ENCODE measurements at places on chromosomes 4 and X. TPM values are rescaled to one million over a fixed set of nuclear protein-coding genes. Genes with fewer than 3 reads are reported as not detected.

GRCh38 chr4:108867476-108867875, 104.6 kb upstream of the ETNPPL start:
- no peak for DNase-seq

GRCh38 chr4:4361883-4362282, 25.0 kb upstream of the NSG1 start:
- DNase-seq, result no peak

DNA sequence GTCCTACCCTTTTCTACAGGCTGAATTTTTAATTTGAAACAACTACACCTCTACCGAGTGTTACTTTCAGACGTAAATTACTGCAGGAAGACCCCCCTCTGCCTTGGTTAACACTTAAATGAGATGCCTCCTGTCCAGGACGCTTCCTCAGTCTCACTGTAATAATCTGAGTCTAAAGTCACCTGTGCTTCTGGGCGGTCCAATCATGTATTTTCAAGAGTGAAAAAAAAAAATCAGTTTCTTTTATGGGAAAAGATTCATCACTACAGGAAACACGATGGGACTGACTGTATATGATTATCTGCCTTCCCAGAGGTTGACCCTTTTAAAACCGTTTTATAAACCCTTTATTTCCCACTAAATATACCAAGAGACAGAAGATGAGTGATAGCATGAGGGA, 776 bp downstream of the RBM47 start:
- no peak for DNase-seq

GRCh38 chrX:66498672-66499296, 140.1 kb downstream of the EDA2R start:
- no peak for DNase-seq

- no peak for DNase-seq
Measured at GRCh38 chr4:169971456-169972015, 54.7 kb downstream of the MFAP3L start.

- DNase-seq, result peak; percentile 82
Measured at GRCh38 chr4:80179637-80180161, 17.6 kb upstream of the PRDM8 start.

DNA sequence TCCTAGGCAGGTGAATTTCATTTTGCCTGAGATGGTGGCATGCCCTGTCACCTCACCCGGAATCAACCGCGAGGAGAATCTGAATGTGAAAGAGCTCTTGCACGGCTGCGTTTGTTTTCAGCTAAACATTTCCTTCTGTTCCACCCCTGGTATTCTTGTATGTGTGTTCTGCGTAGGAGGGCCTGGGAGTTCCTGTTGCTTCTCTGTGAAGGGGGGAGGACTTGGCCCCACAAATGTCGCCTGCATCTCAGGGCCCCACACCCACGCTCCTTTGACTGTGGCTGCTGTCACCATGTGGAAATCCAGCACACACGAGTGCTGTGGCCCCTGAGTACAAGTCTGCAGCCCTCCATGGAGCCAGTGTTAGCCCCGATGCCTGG, 45.8 kb upstream of the CLCN4 start:
- DNase-seq, result no peak

GRCh38 chr4:108240366-108240765, 71.6 kb upstream of the LEF1 start:
- no peak for DNase-seq

DNA sequence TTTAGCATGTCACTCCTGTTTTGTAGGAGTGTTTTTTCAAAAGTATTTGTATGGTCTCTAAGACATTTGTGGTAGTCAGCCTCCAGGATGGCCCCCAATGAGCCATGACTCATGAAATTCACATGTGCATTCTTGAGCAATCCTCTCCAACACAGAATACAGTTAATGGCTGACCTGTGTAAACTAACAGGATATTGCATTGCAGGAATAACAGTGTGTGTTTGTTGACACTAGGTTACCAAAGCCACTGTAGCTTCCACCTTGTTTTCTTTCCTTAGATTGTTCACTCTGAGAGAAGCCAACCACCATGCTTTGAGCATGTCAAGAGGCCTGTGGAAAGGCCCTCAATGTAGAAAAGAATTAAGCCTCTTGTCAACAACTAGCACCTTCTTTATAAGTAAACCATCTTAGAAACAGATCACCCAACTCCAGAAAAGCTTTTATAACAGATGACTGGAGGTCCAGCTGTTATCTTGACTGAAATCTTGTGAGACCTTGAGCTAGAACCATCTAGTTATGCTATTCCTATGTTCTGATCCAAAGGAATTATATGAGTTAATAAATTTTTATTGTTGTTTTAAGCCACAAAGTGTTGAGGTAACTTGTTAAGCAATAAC, 28.5 kb downstream of the TBCK start:
- no peak for DNase-seq

GRCh38 chrX:506341-506740, 119.6 kb upstream of the PPP2R3B start:
- DNase-seq, result no peak

DNA sequence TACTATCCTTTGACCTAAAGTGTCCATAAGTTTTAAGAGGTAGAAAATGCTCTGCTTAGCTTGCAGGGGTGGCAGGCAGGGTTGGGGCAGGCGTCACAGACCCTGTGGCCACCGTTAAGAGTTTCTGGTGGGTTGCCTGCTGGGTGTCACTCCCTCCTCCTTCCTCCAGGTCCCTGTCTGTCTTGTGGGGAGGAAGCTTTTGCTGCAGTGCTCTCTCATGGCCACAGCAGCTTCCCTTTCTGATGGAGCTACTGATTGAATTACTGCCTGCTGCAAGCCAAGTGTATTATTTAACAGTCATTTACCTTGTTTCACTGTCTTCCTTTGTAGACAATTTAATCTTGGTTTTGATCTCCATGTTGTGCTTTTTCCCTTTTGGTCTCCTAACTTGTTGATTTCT, 384.6 kb downstream of the IDS start:
- DNase-seq, result no peak

- no peak for DNase-seq
Measured at GRCh38 chrX:143240658-143241057, 214.9 kb downstream of the SPANXN4 start.

- no peak for DNase-seq
Measured at GRCh38 chrX:9471571-9471985, 6.7 kb downstream of the TBL1X start.

DNA sequence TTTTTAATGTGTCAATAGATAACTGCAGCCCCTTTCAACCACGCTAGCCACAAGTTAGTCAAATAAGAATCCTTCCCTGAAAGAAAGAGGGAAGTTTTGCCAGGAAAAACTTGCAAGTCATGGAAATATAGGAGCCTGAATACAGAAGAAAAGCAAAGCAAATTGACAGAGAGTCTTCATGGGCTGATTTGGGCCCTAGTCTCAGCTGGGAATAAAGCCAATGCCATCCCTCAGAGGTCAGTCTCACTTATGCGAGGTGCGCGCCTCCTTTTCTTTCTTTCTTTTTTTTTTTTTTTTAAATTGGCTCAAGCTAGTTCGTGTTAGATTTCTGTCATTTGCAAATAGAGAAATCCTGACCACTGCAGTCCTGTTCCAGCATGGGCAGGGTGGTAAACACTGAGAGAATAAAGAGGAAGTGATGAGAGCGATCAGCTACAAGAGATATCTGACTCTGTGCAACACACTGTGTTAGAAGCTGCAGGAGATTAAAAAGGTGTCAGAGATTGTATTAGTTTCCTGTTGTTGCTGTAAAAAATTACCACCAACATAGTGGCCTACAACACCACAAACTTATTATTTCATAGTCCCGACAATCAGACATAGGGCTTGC, 299.7 kb downstream of the LDB2 start:
- no peak for DNase-seq

GRCh38 chrX:9693307-9694001, 72.2 kb downstream of the GPR143 start:
- DNase-seq, result no peak

DNA sequence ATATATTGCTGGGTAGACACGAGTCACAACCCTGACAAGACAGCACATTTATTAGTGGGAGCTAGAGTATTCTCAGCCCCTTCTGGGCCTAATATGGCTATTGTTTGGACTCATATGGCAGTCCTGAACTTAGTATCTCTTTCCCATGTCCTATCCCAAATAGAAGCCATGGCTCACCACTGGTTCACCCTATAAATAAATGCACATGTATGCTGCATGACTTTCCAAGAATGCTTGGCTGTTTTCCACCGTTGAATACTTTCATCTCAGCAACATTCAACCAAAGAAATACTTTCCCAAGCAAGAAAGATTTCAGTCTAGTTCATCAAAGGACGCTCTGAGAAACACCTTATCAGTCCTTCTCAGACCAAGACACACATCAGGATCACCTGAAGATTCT, 36.7 kb downstream of the SMPX start:
- DNase-seq, result no peak

DNA sequence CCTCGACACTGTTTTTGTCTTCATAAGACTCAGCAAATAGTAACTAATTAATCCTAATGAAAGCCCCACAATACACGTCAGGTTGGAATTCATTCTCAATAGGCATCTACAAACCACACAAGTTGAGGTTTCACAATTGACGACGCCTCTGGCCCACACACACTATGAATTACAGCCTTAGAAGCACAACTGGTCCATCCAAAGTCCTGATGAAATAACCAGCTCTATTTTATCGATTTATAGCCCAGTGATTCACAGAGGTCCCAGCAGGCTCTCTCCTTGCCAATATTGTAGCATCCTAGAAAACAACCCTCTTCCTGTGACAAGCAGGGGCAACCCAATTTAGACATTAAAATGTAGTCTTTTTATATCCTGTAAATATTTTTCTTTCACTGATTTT, 112.1 kb downstream of the NR3C2 start:
- DNase-seq, result no peak

DNA sequence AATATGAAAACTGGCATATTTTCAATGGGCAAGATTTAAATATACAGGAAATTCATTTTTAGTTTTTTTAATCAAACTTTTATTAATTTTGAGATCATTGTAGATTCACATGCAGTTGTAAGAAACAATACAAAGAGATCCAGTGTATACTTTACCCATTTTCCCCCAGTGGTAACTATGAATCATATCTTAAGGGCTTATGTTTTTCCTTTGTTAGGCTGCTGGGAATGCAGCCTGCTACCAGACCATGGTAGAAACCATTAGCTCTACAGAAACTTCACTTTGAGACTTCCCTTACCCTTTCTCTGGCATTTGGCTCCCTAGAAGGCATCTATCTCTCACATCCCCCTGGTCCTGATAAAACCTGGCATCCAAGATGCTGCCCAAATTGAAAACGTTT, 147.6 kb upstream of the EOLA2 start:
- no peak for DNase-seq

GRCh38 chr4:10130178-10130888, 13.7 kb upstream of the WDR1 start:
- DNase-seq, result no peak

RAB9B gene
- 8.9 TPM for total RNA-seq

MSL3 gene
- total RNA-seq, result 32.0 TPM

RASGEF1B gene
- 5.2 TPM for total RNA-seq

CXCL11 gene
- not detected for total RNA-seq

GAGE10 gene
- not detected for total RNA-seq

ASB12 gene
- total RNA-seq, result not detected

DCLK2 gene
- 29.3 TPM for total RNA-seq

POF1B gene
- 0.45 TPM for total RNA-seq

PNMA3 gene
- total RNA-seq, result 0.17 TPM

RNF150 gene
- total RNA-seq, result 43.6 TPM

PPAT gene
- total RNA-seq, result 1.7 TPM

AFM gene
- total RNA-seq, result not detected

PNMA6F gene
- not detected for total RNA-seq

ZMAT1 gene
- total RNA-seq, result 3.0 TPM

UXT gene
- 75.9 TPM for total RNA-seq

ABLIM2 gene
- 4.2 TPM for total RNA-seq

SLC4A4 gene
- total RNA-seq, result 1.2 TPM
